ENCODE measurements at places on chromosomes 6 and 20. TPM values are rescaled to one million over a fixed set of nuclear protein-coding genes. Genes with fewer than 3 reads are reported as not detected.

Gene RHAG
- 0.11 TPM for total RNA-seq

Gene DACT2
- not detected for total RNA-seq

Gene PTCHD4
- 15.0 TPM for total RNA-seq

Gene DOP1A
- total RNA-seq: 11.9 TPM

Gene NKX2-4
- not detected for total RNA-seq

Gene FLRT3
- 0.33 TPM for total RNA-seq

Gene MEP1A
- not detected for total RNA-seq
